ENCODE measurements at places on chromosomes 12 and 14. TPM values are rescaled to one million over a fixed set of nuclear protein-coding genes. Genes with fewer than 3 reads are reported as not detected.
A peak's percentile ranks its signal among the peaks of the same experiment; 100 is the strongest.

DNA sequence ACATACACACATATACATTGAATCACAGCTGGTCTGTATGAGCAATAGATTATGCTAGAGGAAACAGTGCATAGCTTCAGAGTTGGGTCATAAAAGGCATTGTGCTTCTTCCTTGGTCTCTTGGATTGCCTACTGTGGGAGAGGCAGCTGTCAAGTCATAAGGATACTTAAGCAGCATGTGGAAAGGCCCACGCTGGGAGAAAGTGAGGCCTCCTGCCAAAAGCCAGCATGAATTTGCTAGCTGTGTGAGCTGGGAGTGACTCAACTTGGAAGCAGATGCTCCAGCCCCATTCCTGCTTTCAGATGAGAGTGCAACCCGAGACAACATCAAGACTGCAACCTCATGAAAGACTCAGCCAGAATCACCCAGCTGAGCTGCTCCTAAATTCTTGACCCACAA is 311.9 kb upstream of the TBX3 start:
- no peak overlapping the region for H3K4me3 ChIP-seq
- no peaks in the 10 kb centered on the region for H3K27me3 ChIP-seq
- no peaks in the 10 kb centered on the region for H3K4me1 ChIP-seq

DNA sequence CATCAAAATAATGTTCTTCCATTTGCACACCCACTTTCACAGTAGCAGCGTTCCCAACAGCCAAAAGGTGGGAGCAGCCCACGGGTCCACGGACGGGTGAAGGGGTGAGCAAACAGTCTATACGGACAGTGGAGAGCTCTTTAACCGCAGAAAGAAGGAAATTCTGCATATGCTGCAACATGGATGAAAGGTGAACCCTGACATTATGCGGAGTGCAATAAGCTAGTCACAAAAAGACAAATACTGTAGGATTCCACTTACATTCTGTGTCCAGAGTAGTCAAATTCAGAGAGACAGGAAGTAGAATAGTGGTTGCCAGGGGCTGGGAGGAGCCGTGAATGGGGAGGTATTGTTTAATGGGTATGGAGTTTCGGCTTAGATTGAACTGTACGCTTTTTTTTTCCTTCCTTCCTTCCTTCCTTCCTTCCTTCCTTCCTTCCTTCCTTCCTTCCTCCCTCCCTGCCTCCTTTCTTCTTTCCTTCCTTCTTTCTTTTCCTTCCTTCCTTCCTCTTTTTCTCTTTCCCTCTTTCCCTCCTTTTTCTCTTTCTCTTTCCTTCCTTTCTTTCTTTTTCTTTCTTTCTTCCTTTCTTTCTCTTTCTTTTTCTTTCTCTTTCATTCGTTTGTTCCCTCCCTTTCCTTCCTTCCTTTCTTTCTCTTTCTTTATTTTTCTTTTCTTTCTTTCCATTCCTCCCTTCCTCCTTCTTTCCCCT is 15.8 kb upstream of the ANKRD9 start:
- no peaks in the 10 kb centered on the region for H3K36me3 ChIP-seq
- no peak for DNase-seq
- peak overlapping the region; percentile 78 for H3K4me3 ChIP-seq
- no peaks in the 10 kb centered on the region for H3K4me1 ChIP-seq
- no peaks in the 10 kb centered on the region for H3K27me3 ChIP-seq

DNA sequence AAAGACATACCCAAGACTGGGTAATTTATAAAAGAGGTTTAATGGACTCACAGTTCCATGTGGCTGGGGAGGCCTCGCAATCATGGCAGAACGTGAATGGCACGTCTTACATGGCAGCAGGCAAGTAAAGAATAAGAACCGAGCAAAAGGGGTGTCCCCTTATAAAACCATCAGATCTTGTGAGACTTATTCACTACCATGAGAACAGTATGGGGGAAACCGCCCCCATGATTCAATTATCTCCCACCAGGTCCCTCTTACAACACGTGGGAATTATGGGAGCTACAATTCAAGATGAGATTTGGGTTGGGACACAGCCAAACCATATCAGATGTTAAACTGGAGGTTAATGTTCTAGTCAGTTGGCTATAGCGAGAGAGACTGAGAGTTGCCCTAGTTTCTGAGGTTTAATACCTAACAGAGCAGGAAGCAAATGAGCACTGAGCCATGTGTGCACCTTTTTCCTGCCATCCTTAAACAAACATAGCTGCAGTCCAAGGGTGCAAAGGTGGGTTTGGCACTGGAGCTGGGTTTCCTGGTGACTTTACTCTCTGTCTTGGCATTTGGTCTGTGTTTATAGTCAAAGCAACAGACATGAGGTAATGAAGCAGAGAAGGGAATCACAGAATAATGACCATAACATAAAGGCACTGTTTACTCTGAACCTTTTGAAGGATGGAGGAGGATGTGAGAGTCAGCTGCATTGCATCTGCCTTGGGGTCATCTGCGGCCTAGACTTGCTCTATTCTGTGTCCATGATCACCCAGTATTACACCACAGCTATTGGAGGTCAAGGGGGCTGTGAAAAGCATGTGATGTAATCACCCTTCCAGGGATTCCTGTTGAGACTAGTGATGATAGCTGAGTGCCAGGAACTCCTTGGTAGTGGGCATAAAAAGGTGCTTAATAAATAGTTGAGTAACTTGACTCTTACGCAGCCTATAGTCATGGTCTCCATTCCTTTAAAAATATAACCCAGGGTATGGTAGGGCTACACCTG is 83.6 kb upstream of the USP44 start:
- H3K4me3 ChIP-seq = no peak overlapping the region
- H3K27me3 ChIP-seq = no peaks in the 10 kb centered on the region
- no peaks in the 10 kb centered on the region for H3K4me1 ChIP-seq
- H3K27ac ChIP-seq = no peak overlapping the region
- DNase-seq = no peak

GRCh38 chr12:90174198-90174510 is 465.5 kb upstream of the ATP2B1 start:
- no peak for DNase-seq
- H3K4me3 ChIP-seq = no peak overlapping the region
- no peaks in the 10 kb centered on the region for H3K36me3 ChIP-seq
- H3K27ac ChIP-seq = no peak overlapping the region
- H3K27me3 ChIP-seq = no peaks in the 10 kb centered on the region

DNA sequence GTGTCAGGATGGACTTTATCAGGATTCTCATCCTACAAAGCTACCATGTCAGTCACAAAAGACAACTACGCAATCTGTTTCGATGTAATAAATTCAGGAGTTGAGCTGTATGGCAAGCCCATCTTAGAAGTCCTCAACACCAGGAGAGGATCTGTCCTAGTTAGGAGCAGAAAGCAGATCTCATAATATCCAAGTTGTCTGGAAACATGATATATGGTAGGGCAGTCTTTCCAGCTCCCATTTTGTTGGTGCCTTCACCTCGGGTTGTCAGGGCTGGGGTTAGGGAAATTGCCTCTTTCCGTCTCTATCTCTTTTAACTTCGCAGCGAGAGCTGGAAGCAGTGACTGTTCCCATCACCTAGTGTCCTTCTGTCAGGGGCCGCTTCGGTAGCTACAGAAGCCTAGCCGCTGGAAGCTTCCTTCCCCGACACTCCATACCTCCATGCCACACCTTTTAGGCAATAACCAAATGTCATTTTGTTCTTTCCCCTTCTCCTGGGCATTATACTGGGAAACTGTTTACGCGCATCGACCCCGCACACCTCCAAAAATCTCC is 1.4 kb downstream of the NIN start:
- H3K4me1 ChIP-seq = no peaks in the 10 kb centered on the region
- peaks cover 34% of the 10 kb centered on the region for H3K27me3 ChIP-seq
- H3K4me3 ChIP-seq = peak overlapping the region; percentile 85
- no peak overlapping the region for H3K27ac ChIP-seq

- H3K36me3 ChIP-seq = peaks cover 29% of the 10 kb centered on the region
- H3K4me1 ChIP-seq = peaks cover 3% of the 10 kb centered on the region
- DNase-seq = peak; percentile 34
- H3K27me3 ChIP-seq = no peaks in the 10 kb centered on the region
These were observed 7.3 kb downstream of the SPRYD3 start for GRCh38 chr12:53071591-53072551.

- peaks cover 26% of the 10 kb centered on the region for H3K36me3 ChIP-seq
- H3K27me3 ChIP-seq = no peaks in the 10 kb centered on the region
- H3K4me3 ChIP-seq = no peak overlapping the region
- DNase-seq = peak; percentile 36
- no peaks in the 10 kb centered on the region for H3K4me1 ChIP-seq
- H3K27ac ChIP-seq = no peak overlapping the region
These were observed 1382.1 kb downstream of the AACS start for GRCh38 chr12:126447346-126447745.

- no peaks in the 10 kb centered on the region for H3K36me3 ChIP-seq
- DNase-seq = no peak
- no peaks in the 10 kb centered on the region for H3K27me3 ChIP-seq
- no peaks in the 10 kb centered on the region for H3K4me1 ChIP-seq
- H3K27ac ChIP-seq = no peak overlapping the region
These were observed 1.8 kb downstream of the TRPV4 start for GRCh38 chr12:109831365-109831764.

- no peak overlapping the region for H3K4me3 ChIP-seq
- DNase-seq = peak; percentile 89
- H3K4me1 ChIP-seq = no peaks in the 10 kb centered on the region
- H3K27ac ChIP-seq = no peak overlapping the region
- H3K36me3 ChIP-seq = no peaks in the 10 kb centered on the region
These were observed 7.3 kb upstream of the RCOR1 start for GRCh38 chr14:102584871-102585869.

DNA sequence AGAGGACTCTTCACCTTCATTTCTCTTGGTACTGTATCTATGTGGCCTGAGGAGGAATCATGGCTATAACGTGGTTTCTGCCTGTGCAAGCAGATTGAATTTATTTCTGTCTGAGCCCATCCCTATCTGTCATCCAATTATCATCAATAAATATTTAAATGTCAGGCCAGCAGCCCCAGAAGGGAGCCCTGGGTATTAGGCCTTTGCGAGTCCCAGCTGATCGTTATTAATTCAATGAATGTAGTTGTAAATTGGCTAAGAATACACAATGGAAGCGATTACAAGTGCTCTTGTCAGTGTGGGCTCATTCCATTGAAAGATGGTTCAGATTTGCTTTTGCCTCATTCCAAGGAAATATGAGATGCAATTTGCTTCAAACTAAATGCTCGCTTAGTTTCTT is 142.0 kb downstream of the KTN1 start:
- H3K36me3 ChIP-seq = no peaks in the 10 kb centered on the region
- H3K4me1 ChIP-seq = no peaks in the 10 kb centered on the region
- H3K27me3 ChIP-seq = no peaks in the 10 kb centered on the region
- H3K4me3 ChIP-seq = no peak overlapping the region

- H3K27ac ChIP-seq = no peak overlapping the region
- no peaks in the 10 kb centered on the region for H3K36me3 ChIP-seq
- H3K4me1 ChIP-seq = no peaks in the 10 kb centered on the region
- no peak for DNase-seq
- H3K27me3 ChIP-seq = no peaks in the 10 kb centered on the region
- no peak overlapping the region for H3K4me3 ChIP-seq
These were observed 269.3 kb upstream of the NPAS3 start for GRCh38 chr14:32669391-32669790.

DNA sequence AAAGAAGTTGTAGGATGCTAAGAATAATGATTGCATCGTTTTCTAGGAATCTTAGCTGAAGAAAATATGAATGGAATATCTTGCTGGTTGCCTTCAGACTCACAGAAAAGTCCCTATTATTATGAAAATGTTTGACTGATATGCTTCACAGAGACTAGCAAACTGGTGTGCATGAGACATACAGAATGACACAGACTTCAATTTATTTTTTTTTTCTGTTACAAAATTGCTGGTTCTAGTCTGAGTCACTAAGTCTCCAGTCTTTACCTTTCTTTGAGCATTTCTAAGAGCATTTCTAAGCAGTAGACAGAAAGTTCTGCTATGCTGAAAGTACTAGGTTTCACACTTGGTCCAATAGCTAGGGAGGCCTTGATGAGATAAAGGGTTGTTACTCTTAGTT is 377.6 kb upstream of the ATP2B1 start:
- no peaks in the 10 kb centered on the region for H3K27me3 ChIP-seq
- no peak for DNase-seq
- no peaks in the 10 kb centered on the region for H3K4me1 ChIP-seq

DNA sequence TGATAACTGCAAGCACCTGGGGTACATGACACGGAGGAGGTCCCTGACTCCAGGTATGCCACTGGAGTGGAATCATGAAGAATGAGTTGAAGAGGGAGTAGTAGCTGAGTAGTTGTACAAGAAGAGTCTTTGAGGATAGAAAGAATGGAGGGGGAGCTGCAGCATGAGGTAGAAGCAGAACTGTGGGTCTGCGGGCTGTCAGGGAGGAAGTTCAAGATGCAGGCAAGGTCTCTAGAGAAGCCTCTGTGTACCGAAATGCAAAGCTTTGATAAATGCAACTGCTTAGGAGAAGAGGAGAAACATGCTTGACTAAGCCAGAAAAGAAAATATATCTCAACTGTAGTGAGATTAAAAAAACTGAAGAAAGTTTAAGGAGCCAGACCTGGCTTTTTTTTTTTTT is 91.5 kb downstream of the CPNE8 start:
- no peaks in the 10 kb centered on the region for H3K27me3 ChIP-seq
- H3K27ac ChIP-seq = no peak overlapping the region
- no peaks in the 10 kb centered on the region for H3K4me1 ChIP-seq

Gene TAS2R46
- 0.88 TPM for total RNA-seq

Gene RNASE4
- total RNA-seq = not detected

Gene SIX6
- not detected for total RNA-seq

Gene ABCC9
- not detected for total RNA-seq

Gene SLC25A21
- 7.1 TPM for total RNA-seq

Gene TMEM233
- not detected for total RNA-seq

Gene MAP3K9
- total RNA-seq = 20.0 TPM

Gene YEATS4
- total RNA-seq = 37.7 TPM
